GM23338 (cell line): ENCODE measurements at places on chromosomes 3 and 15.

GRCh38 chr3:196677353-196677752 lies 34.7 kb downstream of the CEP19 start:
- no peaks in the 10 kb centered on the region for H3K4me1 ChIP-seq
- no peak overlapping the region for H3K4me3 ChIP-seq
- H3K36me3 ChIP-seq: no peaks in the 10 kb centered on the region
- H3K27ac ChIP-seq: no peak overlapping the region

- H3K4me1 ChIP-seq: no peaks in the 10 kb centered on the region
- H3K27me3 ChIP-seq: no peaks in the 10 kb centered on the region
- no peak overlapping the region for H3K27ac ChIP-seq
Measured at GRCh38 chr3:403826-404225, 207.3 kb downstream of the CHL1 start.

DNA sequence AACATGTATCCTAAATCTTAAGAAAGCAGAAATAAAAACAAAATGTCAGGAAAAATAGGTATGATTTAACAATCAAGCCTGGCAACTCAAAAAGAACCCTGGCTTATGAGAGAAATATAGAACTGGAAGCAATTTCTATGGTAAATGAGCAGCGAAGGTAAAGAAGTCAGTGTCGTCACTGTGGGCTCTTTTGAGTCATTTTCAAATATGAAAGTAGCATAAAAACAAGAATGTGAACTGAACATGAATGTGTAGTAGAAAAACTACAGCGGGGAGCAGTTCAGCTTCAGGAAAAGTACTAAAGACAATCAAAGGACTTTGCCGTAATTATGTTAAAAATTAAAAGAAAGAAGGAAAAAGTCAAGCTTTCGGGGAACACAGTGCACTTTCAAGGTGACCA lies 17.5 kb downstream of the LSG1 start:
- H3K4me3 ChIP-seq: no peak overlapping the region
- no peaks in the 10 kb centered on the region for H3K27me3 ChIP-seq
- H3K4me1 ChIP-seq: peaks cover 11% of the 10 kb centered on the region; the same call in 1 of the 2 replicates
- no peak for DNase-seq

GRCh38 chr3:161414907-161415306 lies 43.6 kb upstream of the SPTSSB start:
- no peaks in the 10 kb centered on the region for H3K27me3 ChIP-seq
- H3K4me3 ChIP-seq: no peak overlapping the region
- no peak overlapping the region for H3K27ac ChIP-seq

DNA sequence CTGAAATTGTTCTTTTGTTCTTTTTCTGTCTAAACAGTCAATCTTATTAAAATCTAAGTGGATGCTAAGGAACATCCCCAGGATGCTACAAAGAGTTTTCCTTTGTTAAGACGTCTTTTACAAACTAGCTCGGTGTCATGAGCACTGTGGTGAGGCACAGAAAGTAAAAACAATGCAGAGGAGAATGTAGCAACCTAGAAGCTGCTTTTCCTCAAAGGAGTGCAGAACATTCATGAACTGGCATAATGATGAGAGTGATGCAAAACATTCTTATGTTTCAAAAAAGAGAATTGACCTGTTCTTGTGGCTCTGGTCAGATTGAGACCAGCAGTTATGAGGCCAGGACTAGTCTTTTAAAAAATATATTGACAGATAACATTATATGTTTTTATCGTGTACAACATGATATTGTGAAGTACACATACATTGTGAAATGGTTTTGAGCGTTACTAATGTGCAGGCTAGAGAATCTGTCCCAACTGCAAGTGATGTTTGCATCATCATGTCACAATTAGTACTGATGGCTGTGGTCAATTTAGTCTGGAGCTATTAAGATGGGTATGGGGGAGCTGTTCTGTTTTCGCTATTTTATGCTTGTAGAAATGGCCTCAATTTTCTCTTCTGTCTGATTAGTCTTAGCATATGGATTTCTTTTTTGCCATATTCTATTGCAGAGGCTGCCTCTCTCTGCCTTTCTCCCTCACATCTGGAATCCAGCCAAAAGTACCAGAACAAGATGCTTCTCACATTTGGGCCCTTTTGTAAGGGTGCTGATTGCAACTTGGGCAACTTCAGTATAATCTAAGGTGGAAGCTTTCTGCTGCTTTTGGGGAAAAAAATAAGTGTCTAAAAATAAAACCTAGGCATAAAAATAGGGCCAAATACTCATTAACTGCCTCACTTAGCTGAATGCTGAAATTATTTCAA lies 50.2 kb downstream of the HHLA2 start:
- no peaks in the 10 kb centered on the region for H3K27me3 ChIP-seq
- no peaks in the 10 kb centered on the region for H3K36me3 ChIP-seq
- peak; percentile 18 for DNase-seq
- H3K4me3 ChIP-seq: no peak overlapping the region

GRCh38 chr15:66594344-66594743 lies 28.5 kb upstream of the LCTL start:
- H3K4me1 ChIP-seq: no peaks in the 10 kb centered on the region
- H3K4me3 ChIP-seq: no peak overlapping the region
- no peaks in the 10 kb centered on the region for H3K36me3 ChIP-seq

DNA sequence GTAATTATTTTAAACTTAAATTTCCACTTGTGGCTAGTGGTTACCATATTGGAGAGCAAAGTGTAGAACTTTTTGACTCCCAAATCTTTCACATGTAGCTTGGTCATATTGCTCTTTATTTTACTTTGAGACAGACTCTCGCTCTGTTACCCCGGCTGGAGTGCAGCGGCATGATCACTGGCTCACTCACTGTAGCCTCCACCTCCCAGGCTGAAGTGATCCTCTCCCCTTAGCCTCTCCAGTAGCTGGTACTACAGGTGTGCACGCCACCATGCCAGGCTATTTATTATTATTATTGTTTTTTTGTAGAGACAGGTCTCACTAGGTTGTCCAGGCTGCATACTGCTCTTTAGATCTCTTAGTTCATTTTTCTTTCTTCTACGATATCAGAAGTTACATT lies 3.9 kb downstream of the FNDC3B start:
- H3K27me3 ChIP-seq: no peaks in the 10 kb centered on the region
- H3K4me3 ChIP-seq: no peak overlapping the region

- peaks cover 7% of the 10 kb centered on the region; the same call in 1 of the 2 replicates for H3K4me1 ChIP-seq
- no peaks in the 10 kb centered on the region for H3K27me3 ChIP-seq
Measured at GRCh38 chr15:92724144-92724543, 68.6 kb upstream of the FAM174B start.

DNA sequence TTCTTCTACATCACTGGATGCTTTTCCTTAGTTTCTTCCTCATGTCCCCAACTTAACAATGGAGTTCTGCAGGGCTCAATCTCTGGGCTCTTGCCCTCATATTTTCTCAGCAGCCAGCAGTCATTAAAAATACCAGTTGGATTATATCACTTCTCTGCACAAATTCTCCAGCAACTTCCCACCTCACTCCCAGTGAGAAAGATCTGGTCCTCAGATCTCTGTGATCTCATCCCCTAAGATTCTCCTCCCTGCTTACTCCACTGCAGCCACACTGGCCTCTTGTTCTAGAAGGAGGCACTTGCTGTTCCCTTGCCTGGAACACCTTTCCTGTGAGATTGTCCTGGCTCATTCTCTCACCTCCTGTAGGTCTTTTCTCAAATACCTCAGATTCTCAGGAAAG lies 6.1 kb downstream of the ERICH6 start:
- H3K4me3 ChIP-seq: no peak overlapping the region
- H3K27me3 ChIP-seq: no peaks in the 10 kb centered on the region
- no peak overlapping the region for H3K27ac ChIP-seq
- H3K4me1 ChIP-seq: no peaks in the 10 kb centered on the region
- H3K36me3 ChIP-seq: peaks cover 9% of the 10 kb centered on the region; the same call in 1 of the 2 replicates

- no peak overlapping the region for H3K4me3 ChIP-seq
- H3K27ac ChIP-seq: no peak overlapping the region
- H3K27me3 ChIP-seq: no peaks in the 10 kb centered on the region
- H3K4me1 ChIP-seq: no peaks in the 10 kb centered on the region; the same call in 1 of the 2 replicates
Measured at GRCh38 chr15:74382004-74382816, 14.8 kb upstream of the CYP11A1 start.

DNA sequence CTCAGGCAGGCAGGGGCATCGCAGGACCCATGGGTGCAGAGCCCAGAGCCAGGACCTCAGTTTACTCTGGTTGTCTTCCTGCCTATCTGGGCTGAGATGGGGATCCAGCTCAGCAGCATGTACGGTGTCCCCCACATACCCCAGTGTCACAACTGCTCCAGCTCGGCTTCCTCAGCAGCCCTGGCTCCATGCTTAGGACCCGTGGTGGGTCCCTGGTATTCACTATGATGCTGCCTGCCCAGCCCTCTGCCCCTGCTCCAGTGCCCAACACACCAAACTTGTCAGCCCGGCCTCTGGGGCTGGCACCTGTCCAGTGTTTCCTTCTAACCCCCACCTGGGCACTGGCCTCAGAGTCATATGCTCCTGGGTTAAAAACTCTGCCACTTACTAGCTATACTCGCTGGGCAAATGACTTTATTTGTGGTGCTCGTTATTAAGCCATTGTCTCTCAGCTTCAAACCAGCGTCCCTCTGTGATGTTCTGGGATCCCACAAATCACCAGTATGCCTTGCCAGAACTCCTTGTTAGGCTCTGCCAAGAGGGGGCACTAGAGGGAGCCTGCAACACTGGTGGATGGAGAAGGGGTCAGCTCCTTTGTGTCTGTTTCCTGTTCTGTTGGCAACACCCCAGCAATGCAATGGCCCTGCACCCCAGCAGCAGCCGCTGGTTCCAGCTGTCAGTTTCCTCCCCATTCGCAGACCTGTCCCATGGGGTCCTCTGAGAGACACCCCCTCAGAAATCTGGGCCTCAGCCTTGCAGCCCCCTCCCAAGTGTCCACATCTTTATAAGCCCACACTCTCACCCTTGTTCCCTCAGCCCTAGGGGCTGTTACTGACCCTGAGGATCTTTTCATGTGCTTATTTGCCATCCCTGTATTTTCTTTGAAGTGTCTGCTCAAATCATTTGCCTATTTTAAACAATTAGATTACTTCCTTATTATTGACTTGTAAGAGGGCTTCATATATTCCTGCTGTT lies 24.1 kb upstream of the MRPS22 start:
- H3K36me3 ChIP-seq: no peaks in the 10 kb centered on the region
- H3K4me3 ChIP-seq: no peak overlapping the region
- DNase-seq: peak; percentile 93
- H3K27me3 ChIP-seq: no peaks in the 10 kb centered on the region
